ENCODE measurements at places on chromosomes 11 and 22.
A peak's percentile ranks its signal among the peaks of the same experiment; 100 is the strongest.

DNA sequence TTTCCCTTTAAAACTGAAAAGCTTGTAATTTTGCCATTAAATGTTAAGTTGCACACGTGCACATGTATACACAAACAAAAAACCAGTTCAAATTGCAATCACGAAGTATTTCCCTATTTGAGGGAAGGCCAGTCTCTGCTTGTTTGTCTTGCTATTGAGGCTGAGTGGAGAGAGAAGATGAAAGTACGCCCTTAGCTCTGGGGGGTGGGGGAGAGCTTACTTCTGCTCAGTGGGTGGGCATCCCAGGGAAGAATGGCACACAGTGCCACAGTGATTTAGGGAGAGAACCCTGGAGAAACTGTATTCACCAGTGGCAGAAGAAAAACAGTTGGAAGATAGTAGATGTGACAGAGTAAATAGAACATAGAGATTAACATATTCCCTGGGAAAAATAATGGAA, 8.7 kb downstream of the YAP1 start:
- no peak for DNase-seq

- DNase-seq: no peak
These were observed 41.9 kb upstream of the TSPAN18 start for GRCh38 chr11:44684859-44685281.

DNA sequence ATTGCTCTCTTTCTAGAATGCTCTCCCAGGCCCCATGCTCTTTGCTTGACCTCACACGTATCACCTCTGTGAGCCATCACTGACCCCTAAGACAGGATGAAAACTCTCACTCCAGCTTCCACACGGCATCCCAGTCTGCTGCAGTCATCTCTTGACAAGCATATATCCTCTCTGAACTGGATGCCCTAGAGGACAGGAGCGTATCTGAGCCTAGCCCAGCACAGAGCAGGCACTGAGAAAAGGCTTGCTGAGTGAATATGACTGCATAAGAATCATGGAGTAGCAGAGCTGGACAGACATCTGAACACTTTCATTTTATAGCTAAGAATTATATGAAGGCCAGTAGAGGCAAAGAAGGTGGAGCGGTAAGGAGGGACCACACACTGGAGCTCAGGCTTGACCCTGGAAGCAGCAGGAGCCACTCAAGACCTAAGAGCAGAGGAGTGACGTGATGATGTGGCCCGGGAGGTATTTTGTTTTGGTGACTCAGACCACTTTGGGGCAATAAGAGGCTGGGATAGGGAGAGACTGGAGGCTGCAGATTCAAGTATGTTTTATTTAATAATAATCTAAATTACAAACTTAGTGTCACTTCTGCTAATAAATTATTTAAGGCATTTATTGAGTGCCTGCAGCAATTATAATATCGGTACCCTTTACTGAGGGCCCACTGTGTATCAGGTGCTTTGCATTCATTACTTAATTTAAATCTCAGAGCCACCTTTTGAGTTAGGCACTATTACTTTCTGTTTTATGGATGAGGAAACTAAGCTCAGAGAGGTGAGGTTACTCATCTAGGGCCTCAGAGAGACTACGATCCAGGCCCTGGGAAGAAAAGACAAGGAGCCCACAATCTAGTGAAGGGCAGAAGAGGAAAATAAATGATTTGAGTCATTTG, 42.6 kb downstream of the MAP6 start:
- no peak for DNase-seq

GRCh38 chr22:24937114-24937513, 9.4 kb downstream of the LHFPL7 start:
- peak; percentile 43 for DNase-seq

- no peak for DNase-seq
These were observed 93.4 kb downstream of the SHANK2 start for GRCh38 chr11:71158936-71159335.

- DNase-seq: no peak
These were observed 45.8 kb downstream of the ZNRF3 start for GRCh38 chr22:28929197-28929596.

DNA sequence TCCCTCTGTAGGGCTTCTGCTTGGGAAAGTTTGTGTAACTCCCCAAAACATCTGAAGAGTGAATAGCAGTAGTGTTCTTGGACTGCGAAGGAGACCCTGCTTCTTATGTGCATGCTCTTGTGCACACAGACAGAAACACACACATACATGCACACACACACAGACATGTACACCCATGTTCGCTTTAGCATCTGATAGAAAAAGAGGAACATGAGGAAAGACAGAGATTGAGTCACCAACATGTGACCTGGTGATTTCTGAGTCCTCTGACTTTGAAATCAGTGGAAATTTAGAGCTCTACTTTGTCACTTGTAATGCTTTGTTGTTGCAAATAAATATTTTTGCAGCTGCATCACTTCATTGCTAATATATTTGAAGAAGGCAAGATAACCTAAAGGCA, 23.8 kb downstream of the CD44 start:
- DNase-seq: no peak

- no peak for DNase-seq
These were observed 254.1 kb downstream of the KIRREL3 start for GRCh38 chr11:126746443-126746842.

DNA sequence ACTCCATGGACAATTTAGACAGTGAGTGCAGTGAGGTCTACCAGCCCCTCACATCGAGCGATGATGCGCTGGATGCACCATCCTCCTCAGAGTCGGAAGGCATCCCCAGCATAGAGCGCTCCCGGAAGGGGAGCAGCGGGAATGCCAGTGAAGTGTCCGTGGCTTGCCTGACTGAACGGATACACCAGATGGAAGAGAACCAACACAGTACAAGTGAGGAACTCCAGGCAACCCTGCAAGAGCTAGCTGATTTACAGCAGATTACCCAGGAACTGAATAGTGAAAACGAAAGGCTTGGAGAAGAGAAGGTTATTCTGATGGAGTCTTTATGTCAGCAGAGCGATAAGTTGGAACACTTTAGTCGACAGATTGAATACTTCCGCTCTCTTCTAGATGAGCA, 51.4 kb downstream of the SPECC1L start:
- no peak for DNase-seq

DNA sequence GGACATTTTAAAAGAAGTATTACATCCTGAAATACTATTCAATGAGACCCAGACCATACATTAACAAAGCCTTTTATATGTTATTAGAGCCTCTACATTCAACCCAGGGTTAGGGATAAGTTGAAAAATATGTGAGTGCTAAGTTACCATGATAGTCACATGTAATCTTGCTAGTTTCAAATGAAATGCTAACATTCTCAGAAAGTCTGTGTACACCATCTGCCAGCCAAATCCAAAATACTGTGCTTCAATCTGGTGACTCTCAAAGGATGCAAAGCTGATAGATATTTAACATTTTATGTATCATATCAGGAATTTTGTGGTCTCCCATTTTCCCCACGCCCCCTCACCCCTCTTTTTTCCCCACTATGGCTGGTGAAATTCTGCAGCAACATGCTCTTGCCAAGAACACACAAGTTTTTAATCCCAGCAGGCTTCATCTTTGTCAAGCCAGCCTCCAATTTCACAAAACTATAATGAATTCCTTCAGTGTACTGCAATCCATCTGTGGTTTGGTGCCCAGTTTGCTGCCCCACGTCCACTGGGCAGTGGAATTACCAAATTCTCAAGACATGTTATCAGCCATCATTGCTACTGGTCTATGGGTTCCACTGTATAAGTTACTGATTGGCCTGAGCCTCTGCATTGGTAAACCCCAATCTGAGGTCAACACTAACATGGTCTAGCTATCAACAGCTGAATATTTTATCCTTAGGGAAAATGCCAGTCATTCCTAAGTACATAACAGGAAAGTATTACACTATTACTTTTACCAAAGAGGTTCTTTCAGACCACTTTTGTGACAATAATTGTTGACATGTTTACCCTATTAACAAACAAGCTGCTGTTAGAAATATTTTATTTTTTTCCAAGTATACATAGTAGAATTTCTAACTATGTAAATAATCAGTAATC, 1.5 kb upstream of the PICALM start:
- DNase-seq: no peak

GRCh38 chr11:102914238-102915043, 39.7 kb upstream of the MMP12 start:
- peak; percentile 55 for DNase-seq

Data from NAMALWA (cell line).